Activated CD8-positive, alpha-beta memory T cell treated with anti-CD3 and anti-CD28 coated beads, Interleukin-2, amount 50 U/mL, for 4 hours (primary cell): ENCODE measurements at places on chromosomes 11 and 22.

GRCh38 chr11:113695207-113695606, 10.9 kb downstream of the TMPRSS5 start:
- no peak for DNase-seq

DNA sequence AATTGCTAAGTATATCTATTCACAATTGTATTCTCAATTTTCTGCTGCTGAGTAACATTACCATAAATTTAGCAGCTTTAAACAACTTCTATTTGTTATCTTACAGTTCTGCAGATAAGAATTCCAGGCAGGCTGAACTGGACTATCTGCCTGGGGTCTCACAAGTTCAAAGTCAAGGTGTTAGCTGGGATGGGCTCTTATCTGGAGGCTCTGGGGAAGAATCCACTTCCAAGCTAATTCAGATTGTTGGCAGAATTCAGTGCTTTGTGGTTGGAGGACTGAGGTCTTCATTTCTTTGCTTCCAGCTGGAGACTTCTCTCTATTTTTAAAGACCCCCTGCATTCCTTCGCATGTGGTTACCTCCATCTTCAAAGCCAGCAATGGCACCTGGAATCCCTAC, 329.9 kb upstream of the ISX start:
- no peak for DNase-seq

- DNase-seq: no peak
Observed at GRCh38 chr11:70503468-70504221, 105.3 kb downstream of the CTTN start.

DNA sequence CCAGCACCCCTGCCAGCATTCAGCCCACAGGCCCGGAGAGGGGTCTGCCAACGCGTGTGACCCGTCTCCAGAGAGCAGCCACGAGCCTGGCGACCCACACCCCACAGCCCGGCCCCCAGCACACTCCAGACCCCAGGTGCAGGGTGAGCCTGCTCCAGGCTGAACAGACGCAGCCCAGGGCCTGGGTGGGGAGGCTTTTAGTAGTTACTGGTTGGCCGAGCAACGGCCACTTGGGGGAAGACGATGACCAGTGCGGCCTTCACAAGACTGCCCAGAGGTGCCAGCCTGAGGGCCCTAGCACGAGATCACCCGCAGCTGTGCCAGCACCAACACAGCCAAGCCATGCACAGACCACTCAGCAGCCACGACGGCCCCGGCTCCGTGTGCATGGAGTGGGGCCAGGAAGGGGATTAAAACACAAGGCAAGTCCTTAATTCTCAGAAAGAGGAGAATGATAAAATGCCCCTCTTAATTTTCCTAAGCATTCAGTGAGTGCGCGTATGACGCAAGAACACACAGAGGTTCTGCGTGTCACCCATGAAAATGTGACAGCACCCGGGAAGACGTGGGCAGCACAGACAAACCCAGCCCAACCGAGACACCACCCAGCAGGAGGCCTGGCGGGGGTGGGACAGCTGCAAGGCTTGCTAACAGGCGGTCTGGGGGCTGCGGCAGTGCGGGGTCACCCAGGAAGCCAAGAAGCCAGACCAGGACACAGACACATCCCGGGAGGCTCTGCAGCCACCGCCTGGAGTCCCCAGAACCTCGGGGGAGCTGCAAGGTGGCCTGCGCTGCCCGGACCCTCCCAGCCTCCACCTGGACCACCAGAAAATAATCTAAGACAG, 47.6 kb downstream of the BRD1 start:
- no peak for DNase-seq

DNA sequence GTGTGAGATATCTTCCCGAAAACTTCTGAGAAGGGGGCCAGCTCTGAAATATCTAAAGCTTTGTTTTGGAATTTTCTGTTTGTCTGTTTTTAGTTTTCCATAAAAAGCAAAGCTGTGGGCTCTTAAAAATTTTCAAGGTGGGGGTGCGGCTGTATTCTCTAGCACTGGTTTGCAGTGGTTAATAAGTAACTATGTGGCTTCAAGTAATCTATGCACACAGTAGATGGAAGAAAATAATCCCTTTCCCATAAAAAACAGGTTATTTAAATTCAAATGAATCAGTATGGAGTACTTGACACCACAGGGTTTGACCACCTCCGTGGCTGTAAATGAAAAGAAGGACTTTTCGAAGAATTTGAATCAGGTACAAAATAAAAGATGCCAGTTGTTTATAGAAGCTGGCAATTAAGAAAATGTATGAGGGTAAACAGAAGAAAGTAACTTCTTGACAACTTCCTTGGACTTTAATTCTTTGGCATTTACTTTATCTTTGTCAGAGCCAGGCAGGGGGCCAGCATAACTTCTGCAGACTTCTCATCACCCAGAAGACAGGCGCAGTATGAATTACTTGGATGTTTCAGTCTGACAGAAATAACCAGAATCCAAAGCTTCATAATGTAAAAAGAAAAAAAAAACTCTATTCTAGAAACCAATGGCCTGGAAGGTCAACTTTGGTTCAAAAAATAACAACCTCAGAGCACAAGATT, 981.0 kb downstream of the DLG2 start:
- no peak for DNase-seq

DNA sequence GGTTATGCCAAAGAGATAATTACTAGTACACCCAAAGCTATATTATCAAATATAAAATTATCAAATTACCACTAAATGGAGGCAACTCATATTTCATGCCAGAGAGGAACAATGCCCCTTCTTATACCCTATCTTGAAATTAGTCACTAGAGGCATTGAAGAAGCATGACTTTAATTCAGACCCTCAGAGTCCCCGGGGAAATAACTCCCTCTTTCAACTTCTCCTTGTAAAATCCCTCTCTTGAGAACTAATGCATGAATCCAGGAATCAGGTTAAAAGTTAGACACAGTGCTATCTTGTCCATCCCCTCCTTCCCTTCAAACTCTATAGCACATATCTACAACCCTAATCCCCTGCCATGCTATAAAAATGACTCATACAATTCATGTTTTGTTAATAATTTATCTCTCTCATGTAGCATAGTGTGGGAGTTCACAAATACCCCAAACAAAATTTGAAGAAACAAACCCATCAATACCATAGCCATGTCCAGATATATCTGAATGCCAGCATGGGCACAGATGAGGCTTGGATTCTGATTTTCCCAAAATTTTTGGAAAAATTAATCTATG, 665.4 kb downstream of the KCNA4 start:
- DNase-seq: no peak

GRCh38 chr22:30270832-30271231, 4.2 kb upstream of the OSM start:
- DNase-seq: no peak

GRCh38 chr11:108713076-108713790, 48.4 kb downstream of the DDX10 start:
- no peak for DNase-seq

- DNase-seq: no peak
Observed at GRCh38 chr22:44298406-44299091, 14.2 kb downstream of the SHISAL1 start.

DNA sequence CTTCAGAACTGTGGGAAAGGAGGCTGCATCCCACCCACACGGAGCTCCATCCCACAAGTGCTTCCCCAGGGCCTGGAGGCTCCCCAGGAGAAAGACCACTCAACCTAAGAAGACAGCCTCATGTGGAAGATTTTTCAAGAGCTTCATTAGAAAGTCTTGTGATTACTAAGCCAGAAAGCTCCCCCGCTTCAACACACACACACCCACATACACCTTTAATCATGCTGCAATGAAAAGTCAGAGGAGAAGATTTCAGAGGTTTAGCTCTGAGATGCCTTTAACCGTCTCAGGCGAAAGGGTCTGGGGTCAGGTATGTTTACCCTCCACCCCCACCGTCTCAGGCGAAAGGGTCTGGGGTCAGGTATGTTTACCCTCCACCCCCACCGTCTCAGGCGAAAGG, 634.5 kb upstream of the B3GAT1 start:
- no peak for DNase-seq

DNA sequence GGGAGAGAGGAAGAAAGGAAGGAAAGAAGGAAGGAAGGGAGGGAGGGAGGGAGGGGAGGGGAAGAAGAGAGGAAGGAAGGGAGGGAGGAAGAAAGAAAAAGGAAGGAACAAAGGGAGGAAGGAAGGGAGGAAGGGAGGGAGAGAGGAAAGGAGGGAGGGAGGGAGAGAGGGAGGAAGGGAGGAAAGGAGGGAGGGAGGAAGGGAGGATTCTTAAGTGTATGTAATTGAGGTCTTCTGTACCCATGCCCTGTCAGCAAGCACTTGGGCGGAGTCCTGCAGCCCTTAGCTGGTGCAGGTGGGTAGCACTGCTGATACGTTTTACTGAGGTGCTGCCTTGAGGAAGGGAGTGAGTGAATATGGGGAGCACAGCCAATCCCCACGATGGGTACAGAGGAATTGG, 56.9 kb upstream of the RASD2 start:
- no peak for DNase-seq

GRCh38 chr11:2731130-2732125, 31.6 kb upstream of the KCNQ1OT1 start:
- no peak for DNase-seq

DNA sequence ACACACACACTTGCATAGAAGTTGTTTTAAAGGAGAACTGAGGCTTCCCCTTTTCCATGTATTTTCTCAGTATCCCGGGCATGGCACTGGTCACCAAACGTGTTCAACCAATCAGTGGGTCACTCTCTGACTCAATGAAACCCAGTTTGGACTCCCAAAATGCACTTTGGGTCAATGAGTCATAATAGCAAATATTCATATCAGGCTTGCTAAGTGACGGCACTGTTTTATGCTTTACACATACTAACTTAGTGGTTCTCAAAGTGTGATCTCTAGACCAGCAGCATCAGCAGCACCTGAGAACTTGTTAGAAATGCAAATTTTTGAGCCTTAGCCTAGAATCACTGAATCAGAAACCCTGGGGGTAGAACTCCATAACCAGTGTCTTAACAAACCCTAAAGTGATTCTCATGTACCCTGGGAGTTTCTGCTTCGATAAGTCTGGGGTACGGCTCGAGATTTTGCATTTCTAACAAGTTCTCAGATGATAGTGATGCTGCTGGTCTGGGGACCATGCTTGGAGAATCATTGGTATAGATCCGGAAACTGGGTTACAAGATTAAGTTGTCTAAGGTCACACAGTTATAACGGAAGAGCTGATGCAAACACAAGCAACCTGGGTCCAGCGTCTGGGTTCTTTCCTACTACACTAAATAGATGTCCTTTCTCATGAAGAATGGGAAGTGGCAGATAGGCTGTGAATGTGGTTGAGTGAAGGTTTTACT, 35.6 kb downstream of the ETS1 start:
- DNase-seq: no peak

DNA sequence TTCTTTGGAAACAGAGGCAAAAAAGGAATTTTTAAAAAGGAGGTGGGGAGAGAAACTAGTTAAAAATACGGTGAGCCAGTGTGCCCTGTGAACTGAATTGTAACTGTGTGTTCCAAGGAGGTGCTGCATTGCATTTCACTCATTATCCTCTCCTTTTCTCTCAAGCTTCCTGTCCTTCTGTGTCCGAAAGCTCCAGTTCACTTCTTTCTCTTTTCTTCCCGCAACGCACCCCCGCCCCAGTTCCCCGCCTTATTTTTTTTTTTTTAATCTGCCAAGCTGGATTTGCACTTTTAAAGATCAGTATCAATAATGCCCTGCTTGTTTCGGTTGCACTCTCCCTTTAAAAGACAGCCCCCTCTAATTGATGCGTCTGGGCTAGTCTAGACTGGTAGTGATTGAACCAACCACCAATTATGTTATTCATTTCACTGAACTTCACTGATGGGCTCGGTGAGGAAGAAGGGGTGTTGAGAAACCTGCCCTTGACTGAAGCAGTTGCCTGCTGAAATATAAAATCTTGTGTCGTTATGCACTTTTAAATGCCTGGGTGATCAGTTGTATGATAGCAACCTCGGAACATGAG, 18.5 kb downstream of the BLID start:
- DNase-seq: no peak

GRCh38 chr11:46948378-46949131, 12.0 kb downstream of the CSTPP1 start:
- DNase-seq: no peak

DNA sequence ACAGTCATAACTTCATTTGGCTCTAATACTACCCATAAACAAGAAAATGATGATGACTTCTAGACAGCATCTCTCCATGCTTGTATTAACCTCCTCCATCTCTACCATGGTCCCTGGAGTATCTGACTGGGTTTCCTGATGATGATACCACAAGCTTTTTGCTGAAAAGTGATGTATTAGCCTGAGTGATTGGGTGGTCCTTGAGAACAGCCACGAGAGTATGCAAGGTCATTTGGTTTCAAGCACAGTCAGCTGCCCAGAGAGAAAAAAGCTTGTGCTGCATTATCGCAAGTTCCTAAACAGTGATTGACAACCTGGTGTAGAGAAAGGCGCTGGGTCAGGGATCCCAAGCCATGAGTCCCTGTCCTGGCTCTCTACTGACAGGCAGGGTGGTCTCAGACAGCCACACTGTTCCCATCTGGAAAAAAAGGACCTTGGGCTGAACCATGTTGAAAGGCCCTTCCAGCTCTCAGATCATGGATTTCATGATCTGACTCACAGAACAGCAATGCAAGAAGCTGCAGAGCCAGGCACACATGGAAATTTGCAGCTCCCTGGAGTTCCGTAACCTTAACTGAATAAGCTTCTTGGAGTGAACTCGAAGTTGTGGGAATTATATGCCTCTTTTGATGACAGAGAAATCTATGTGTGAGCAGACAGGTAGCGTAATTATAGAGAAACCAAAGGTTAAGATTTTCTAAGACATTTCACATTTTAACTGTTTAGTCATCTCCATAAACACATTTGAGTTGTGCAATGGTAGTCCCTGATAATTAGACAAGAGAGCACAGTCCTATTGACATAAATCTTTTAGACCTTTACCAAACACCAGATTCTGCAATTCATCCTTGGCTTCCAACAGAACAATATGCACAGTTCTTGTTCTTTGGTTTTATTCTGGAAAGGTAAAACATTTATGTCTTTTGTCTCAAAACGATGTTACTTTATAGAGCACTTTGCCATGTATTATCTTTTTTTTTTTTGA, 54.1 kb upstream of the UBASH3B start:
- no peak for DNase-seq

GRCh38 chr22:17085277-17086181, 729 bp downstream of the IL17RA start:
- peak; percentile 54 for DNase-seq

GRCh38 chr22:28734393-28734792, 7.2 kb downstream of the CHEK2 start:
- no peak for DNase-seq

GRCh38 chr11:39174965-39175364, 2284.5 kb downstream of the LRRC4C start:
- DNase-seq: no peak

GRCh38 chr11:26677566-26677965, 44.3 kb downstream of the SLC5A12 start:
- no peak for DNase-seq

- DNase-seq: no peak
Observed at GRCh38 chr22:39534092-39534506, 1.6 kb upstream of the RPS19BP1 start.

- no peak for DNase-seq
Observed at GRCh38 chr22:19152942-19153883, 3.1 kb upstream of the GSC2 start.

DNA sequence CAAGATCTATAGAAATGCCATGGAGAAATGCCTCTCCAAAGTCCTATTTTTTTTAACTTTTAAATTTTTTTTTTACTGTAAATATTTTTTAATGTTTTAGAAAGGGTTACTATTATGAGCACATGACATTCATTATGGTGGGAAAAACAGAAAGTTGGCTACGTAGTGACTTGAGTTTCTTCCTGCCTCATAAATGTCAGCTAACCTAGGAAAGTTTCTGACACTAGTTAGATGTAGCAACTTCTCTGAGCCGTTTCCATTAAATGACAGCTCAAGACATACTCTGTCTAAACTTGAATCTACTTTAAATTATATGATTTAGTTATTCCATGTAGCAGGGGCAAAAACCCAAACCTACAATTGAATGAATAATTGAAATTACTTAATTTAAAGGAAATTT, 18.4 kb upstream of the CTSC start:
- DNase-seq: no peak
